Hindlimb muscle (tissue), 1 donor: ENCODE measurements at places on chromosomes 16 and 17.

DNA sequence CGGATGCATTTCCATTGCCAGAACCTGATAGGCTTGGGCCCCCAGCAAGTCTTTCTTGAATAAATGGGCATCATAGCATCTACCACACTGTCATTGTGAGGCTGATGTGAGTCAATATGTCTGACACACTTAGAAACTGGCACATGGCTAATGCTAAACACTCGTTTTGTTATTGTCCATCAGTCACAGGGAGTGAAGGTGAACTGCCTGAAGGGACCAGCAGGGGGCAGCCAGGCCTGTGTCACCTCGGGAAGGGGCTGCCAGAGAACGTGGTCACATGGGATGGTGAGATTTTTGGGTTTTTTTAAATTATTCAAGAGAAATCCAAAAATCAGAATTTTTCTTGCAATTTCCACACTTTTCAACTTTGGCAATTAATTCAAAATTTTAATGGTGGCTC lies 831 bp upstream of the RCVRN start:
- no peak for DNase-seq

DNA sequence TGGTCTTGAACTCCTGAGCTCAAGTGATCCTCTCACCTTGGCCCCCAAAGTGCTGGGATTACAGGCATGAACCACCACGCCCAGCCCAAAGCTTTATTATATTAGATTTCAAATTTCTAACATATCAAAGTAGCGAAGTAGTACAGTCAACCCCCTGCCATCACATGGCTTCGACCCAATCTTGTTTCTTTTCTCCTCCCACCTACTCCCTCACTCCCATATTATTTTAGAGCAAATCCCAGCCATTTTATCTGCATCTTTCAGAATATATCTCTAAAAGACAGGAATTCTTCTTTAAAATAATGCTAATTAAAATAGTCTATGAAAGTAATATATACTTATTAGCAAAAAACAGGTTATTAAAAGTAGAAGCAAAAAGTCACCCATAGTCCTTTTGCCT lies 893 bp downstream of the IGSF6 start:
- no peak for DNase-seq

DNA sequence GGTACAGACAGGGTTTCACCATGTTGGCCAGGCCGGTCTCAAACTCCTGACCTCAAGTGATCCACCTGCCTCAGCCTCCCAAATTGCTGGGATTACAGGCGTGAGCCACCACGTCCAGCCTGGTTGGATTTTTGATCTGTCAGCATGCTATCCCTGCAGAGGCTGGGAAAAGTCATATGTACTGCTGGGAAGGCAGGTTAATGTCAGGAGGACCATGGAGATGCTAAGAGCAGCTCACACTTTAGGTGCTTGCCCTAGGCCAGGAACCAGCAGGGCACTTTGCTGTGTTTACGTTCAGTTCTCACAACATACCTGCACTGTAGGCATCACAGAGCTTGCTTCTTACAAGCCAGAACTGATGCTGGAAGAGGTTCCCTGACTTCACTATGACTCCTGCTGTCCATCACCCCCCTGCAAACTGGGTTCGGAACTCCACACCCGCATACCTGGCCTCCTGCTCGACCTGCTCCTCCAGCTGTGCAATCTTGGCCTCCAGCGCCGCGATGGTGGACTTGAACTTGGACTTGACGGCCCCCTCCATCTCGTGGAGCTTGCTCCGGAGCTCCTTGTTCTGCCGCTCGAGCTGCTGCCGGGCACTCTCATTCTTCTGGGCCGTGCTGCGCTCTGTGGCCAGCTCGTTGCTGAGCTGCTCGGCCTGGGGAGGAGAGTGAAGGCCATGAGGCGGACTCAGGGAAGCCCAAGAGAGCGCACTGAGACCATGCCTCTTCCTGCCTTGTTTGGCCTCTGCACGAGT lies 66.8 kb downstream of the NDE1 start:
- no peak for DNase-seq

DNA sequence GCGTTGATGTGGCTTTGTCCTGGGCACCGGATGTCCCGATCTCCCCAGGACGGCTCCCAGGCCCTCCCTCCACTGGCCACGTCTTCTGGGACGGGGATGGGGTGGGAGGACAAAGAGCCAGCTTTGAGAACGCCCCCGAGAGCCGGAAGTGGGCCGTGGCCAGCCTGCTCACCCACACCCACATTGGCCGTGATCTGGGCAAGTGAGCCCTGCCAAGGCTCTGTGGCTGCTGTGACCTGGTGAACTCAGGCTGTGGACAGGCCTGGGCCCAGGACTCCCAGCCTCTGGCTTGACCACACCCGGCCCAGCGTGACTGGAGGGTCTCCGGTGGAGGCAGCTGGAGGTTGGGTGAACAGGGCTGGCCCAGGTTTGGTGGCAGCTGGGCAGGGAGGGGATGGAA lies 3.3 kb downstream of the CDH15 start:
- DNase-seq: no peak

DNA sequence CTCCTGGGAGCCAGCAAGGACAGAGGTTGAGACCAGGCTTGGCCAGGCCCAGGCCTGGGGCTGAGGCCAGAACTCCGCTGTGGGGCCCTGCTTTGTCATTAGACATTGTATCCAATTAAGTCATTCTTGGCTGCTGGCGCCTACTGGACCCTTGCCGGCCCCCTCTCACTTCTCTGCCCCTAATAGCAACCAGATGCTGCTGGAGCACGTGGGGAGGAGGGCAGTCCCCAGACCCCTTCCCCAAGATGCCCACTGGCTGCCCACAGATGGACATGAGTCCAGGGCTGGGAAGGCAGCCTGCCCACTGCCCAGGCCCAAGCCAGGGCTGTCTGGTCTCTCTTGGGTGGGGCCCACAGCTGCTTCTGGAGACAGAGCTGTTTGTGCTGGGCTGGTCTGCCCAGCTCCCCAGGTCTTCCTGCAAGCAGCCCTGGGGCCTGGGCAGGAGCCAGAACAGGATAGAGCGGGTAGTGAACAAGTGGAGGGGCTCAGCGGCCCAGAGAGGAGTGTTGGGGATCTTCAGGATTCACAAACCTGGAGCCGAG lies 7.8 kb downstream of the PLXDC1 start:
- DNase-seq: peak; percentile 78
